ENCODE measurements at places on chromosomes 6 and 20. TPM values are rescaled to one million over a fixed set of nuclear protein-coding genes. Genes with fewer than 3 reads are reported as not detected.

TMEM200A gene
- 5.0 TPM for total RNA-seq

GINS1 gene
- 12.9 TPM for total RNA-seq

AGPAT4 gene
- 6.6 TPM for total RNA-seq

CPNE5 gene
- total RNA-seq: not detected

OR2H1 gene
- total RNA-seq: not detected

PRRT1 gene
- total RNA-seq: 0.78 TPM

GLYATL3 gene
- total RNA-seq: not detected

BPIFB4 gene
- not detected for total RNA-seq

LTB gene
- not detected for total RNA-seq

TAAR8 gene
- not detected for total RNA-seq

ERMARD gene
- total RNA-seq: 13.2 TPM

RAET1E gene
- not detected for total RNA-seq

PNLDC1 gene
- total RNA-seq: not detected

WFDC5 gene
- not detected for total RNA-seq

CYP39A1 gene
- 3.4 TPM for total RNA-seq

ARMH2 gene
- not detected for total RNA-seq

TRIM40 gene
- total RNA-seq: not detected

PHACTR3 gene
- 0.26 TPM for total RNA-seq

All from epithelial cell of alveolus of lung (primary cell).